ENCODE measurements at places on chromosomes 16 and 17.

- no peak for DNase-seq
These were observed 162.4 kb upstream of the FAM20A start for GRCh38 chr17:68763562-68763961.

- no peak for DNase-seq
These were observed 196.9 kb upstream of the CDH11 start for GRCh38 chr16:65318590-65319257.

GRCh38 chr16:85711982-85712587 lies 23.3 kb upstream of the GINS2 start:
- no peak for DNase-seq

DNA sequence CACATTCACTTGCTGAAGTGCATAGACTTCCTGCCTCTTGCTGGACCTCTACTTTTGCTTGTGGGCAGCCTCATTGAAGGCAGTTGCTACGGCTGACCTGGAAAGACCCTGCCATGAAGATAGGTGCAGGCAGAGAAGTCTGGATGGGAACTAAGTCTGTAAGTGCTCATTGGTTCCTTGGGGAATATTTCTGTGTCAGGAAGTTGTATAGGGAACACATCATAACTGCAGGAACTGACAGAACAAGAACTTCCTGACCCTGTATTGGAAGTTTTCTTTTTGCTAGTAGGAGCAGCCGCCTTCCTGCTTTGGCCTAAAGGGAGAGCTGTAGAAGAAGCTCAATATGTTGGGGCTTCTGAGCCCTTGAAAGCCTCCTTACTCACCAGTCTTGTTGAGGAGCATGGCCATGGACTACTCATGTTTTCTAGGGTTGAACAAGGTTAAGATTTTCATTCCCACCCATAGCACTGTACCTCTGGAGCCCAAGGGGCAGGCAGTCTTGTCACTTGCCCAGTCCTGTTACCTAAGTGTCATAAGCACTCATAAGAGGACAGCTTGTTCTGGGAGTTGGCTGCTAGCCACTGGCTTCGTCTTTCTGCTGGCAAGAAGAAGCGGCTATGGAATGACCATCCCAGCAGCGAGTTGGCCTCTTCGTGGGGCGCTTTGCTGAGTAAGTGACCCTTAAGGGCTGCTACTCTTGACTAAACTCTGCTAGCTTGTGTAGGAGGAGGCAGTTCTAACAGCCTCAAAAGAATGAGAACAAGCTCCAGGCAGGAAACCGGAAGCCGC lies 7.2 kb downstream of the UBFD1 start:
- DNase-seq, result no peak

DNA sequence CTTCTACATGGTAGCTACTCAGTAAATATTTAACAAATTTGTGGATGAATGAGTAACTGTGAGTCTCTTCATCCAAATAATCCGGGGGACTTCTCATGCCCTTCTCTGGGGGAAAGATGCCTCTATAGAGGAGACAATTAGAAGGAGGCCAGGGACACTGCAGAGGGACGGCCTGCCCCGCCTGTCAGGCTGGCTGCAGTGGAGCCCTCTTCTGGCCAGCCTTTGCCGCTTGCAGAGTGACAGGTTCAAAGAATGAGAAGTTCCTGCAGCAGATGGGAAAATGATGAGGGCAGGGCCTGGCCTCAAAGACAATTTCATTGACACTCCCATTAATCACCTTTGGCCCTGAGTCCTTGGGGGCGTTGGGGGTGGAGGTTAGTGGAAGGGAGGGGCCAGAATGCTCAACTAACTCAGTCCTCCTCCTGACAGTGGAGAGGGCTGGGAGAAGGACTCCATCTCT lies 339.0 kb downstream of the MAF start:
- peak; percentile 59 for DNase-seq

- DNase-seq, result no peak
These were observed 894 bp upstream of the PHKG2 start for GRCh38 chr16:30747331-30747730.

Measured in CD8-positive, alpha-beta memory T cell (primary cell).